NCI-H446 (cell line): ENCODE measurements at places on chromosomes 2 and 18.

- DNase-seq = no peak
Measured at GRCh38 chr2:45786836-45787357, 135.4 kb downstream of the PRKCE start.

GRCh38 chr2:104562537-104562936, 291.4 kb upstream of the POU3F3 start:
- DNase-seq = no peak

DNA sequence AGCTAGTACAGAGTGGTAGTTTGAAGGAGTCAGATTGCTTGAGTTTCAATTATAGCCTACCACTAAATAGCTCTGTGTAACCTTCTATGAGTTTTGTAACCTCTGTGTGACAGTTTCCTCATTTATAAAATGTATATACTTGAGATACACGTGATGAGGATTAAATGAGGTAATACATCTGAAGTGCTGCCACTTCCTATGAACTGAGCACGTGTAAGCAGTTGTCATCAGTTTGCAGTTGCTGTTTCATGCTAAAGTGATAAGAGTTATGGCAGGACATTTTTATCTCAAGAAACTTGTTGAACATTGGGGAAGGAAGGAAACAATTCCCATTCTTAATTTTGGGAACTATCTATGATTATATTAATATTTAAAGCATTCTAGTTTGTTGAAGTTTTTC, 38.5 kb downstream of the CARF start:
- no peak for DNase-seq

DNA sequence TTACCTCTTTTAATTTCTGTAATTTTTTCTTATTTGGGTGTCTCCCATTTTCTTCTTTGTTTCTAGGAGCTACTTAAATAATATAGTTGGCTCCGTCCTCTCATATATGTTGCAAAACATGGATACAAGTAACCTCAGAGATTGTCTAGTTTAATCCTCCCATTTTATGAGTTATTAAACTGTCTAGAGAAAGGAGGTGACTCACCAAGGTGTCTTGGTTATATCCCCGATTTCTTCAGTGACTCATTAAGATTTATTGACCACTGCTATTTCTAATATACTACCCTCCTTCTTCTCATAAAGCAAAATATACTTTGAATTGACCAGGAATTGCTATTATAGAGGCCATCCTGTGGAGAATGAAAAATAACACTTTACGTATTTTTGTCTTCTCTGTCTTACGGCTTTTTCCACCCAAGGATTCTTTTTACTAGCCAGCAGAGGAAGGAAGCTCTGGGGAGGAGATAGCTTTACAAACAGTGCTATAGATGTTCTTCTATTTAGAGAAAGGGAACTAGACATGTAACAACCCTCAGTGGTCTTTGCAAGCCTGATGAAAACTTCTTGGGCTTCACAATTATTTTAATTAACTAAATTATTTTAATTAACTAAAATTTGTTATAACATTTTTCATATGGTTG, 300.4 kb upstream of the TNP1 start:
- DNase-seq = no peak

- DNase-seq = peak; percentile 7
Measured at GRCh38 chr2:161625314-161625919, 1.2 kb downstream of the SLC4A10 start.

DNA sequence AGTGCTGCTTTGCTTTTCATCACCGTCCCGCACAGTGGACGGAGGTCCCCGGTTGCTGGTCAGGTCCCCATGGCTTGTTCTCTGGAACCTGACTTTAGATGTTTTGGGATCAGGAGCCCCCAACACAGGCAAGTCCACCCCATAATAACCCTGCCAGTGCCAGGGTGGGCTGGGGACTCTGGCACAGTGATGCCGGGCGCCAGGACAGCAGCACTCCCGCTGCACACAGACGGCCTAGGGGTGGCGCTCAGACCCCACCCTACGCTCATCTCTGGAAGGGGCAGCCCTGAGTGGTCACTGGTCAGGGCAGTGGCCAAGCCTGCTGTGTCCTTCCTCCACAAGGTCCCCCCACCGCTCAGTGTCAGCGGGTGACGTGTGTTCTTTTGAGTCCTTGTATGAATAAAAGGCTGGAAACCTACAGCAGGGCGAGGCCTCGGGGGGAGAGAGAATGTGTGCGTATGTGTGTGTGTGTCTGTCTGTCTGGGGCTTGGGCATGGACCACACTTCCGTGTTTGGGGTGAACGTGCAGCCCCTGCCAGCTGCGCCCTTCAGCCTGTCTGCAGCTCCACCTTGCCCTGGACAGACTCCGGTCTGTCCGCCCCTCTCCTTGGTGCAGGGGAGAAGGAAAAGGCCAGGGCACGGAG, 32.3 kb downstream of the GPC1 start:
- DNase-seq = no peak

DNA sequence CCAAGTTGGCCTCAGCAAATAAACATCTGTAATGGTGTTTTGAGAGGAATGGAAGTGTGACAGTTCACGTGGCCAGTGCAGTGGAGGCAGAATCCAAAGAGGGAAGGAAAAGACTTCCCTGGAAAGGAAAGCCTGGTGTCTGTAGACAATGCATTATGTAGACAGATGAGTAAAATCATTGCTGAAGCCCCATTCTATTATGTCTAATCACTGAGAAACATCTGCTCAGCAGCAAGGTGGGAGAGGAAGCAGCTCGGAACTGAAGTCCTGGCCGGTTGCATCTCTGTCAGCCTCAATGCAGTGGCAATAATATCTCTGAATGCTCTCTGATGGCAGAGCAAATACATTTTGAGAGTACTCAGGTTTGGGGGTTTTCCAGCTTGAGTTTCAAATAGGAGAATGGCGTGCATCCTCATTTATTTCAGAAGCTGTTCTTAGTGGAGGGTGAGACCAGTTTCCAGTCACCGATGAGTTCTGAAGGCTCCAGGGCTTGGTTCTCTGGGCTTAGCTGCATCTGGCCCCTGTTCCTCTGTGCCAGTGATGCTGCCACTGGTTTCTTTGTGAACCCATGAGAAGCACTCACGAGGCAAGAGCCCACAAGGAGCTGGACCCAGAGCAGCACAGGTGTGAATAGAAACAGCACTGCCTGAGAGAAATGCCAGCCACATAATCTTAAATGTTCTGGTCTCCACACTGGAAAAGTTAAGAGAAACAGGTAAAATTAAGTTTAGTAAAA, 63.3 kb downstream of the RPIA start:
- DNase-seq = no peak

GRCh38 chr18:21605213-21605612, 4.7 kb upstream of the ESCO1 start:
- DNase-seq = no peak

DNA sequence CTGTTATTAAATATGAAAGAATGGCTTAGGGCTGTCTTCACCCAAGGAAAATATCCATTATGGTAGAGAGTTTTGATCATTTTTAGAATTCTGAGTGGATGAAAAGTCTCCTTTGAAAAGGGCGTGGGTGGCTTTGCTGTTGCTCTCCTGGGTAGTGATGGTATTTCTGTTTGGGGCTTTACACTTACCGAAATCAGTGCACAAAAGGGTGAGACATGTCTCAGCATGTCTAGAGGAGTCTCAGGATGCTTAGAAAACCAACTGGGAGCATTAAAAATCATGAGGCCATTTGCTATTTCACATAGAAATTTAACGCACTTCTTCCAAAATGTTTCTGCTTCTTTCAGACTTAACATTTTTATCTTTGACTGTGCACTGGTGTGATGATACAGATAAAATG, 49.6 kb downstream of the ZCCHC2 start:
- DNase-seq = no peak

DNA sequence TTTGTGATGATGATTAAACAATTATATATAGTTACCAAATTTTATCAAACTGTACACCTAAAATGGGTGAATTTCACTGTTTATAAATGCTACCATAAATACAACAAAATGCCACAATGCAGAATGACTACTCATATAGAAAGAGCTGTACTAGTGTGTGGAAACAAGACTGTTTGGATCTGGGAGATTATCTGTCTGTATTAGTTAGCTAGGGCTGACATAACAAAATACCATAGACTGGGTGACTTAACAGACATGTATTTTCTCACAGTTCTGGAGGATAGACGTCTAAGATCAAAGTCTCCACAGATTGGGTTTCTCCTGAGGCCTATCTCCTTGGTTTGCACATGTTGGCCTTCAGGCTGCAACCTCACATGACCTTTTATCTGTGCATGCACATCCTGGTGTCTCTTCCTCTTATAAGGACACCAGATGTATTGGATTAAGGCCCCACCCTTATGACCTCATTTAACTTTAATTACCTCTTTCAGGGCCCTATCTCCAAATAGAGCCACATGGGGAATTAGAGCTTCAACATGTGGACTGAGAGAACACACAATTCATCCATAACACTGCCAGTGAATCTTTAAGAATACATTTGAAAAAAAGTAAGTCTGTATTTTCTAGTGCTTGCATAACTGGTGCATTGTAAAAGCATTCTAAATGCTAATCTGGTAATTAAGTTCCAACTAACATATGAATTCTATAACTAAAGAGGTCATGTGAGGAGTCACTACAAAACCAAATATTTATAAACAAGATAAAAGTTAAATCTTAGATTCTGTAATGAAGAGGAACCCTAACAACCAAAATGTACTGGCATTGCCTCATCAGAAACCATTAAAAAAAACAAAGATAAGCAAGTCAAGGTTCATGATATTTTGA, 699.6 kb downstream of the NYAP2 start:
- no peak for DNase-seq

GRCh38 chr2:240418311-240418710, 17.2 kb upstream of the GPC1 start:
- DNase-seq = no peak

GRCh38 chr2:39094717-39095363, 26.0 kb downstream of the SOS1 start:
- no peak for DNase-seq

DNA sequence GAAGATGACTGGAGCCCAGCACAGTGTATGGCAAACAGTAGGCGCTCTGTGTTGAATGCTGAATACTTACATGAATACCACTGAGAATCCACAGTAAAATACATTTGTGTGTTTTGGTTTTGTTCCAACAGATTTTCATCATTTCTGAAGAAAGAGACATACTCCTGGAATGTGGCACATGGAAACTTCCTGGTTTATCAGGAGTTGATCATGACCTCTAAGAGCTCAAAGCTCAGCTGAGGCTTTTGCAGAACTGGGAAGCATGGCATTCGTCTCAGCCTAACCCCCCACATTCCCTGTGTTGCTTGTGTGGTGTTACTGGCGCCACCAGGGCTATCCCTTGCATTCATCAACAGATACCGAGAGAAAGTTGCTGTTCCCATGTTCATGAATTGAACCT, 316.9 kb upstream of the REV1 start:
- DNase-seq = no peak

GRCh38 chr2:143771939-143772338, 642.7 kb downstream of the ARHGAP15 start:
- DNase-seq = no peak

DNA sequence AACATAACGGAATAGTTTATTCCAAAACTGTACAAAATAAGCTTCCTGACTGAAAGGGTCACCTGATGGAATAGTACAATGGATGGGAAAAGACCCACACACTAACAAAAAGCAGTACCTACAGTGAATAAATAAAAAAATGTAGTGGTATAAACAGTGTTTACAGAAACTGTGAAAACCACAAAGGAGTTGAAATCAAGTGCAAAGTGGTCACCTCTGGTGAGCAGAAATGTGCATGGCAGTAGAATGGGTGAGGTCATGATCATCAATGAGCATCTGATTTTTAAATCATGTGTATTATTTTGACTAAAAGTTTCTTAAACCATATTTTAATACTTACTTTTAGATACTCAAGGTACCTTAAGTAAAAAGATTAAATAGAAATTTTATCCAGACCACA, 11.4 kb downstream of the WDSUB1 start:
- no peak for DNase-seq

DNA sequence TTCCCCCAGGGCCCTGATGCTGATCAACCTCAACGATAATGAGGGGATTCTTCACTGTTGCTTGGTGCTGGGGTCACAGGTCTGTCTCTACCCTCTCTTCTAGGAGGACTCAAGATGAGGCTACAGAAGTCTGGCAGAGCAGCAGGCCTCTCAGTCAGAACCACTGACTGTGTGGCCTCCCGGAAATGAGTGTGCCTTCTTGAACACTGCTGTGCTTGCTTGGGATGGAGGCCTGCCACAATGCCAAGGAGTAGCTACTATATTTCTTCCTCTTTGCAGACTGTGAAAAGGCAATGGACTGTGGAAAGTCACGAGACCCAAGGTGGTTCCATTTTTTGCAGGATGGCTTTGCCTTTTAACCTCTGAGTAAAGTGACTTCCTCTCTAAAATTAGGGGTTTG, 5.8 kb upstream of the HOXD1 start:
- no peak for DNase-seq

DNA sequence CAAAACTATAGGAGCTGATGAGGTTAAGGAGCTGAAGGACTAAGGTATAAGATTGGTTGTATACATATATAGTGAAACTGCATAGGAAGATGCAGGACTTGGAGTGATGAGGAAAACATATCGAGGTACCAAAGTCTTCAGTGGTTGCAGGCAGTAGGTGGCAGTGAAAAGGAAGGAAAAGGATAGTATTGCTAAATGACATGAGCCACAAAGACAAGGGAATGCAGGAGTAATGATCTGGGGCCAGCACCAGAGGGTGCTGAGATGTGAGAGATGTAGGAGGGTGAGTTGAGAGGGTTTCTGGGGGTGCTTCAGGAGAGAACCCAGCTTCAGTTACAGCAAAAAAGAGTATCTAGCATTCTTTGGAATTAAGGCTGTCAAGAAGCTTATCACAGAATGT, 172.2 kb upstream of the MYO3B start:
- DNase-seq = no peak

DNA sequence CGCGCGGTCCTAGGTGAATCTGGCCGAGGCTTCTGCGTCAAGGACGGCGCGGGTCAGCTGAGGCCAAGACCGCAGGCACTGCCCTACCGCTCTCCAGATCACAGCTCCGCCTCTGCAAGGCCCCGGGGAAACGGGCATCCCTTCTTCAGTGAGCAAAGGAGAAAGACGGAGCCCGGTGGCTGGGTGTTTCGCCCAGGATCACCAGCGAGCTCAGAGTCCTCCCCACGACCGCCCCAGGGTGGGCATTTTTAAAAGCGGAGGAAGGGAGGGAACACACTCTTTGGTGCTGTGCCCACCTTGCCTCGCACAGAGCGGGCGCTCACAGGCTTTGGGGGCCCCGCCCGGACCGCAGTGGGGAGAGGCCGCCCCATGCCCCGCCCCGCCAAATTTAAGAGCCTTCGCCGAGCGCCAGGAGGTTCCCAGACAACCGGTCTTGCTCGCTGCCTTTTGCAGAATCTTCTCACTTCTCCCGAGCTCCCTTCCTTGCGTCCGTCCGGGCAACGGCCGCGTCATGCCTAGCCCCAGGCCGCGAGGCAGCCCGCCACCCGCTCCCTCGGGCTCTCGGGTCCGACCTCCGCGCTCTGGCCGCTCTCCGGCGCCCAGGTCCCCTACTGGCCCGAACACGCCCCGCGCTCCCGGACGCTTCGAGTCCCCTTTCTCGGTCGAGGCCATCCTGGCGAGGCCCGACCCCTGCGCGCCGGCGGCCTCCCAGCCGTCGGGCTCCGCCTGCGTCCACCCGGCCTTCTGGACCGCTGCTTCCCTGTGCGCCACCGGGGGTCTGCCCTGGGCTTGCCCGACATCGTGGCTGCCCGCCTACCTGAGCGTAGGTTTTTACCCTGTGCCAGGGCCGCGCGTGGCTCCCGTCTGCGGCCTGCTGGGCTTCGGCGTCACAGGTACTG, at the start of gene NOTO:
Gene NOTO (plus strand): TSS at position 419 of the 899 bp plus-strand sequence. CDS start 93 bp downstream, at position 512.
- no peak for DNase-seq
